ENCODE measurements at places on chromosomes 5 and 9.

DNA sequence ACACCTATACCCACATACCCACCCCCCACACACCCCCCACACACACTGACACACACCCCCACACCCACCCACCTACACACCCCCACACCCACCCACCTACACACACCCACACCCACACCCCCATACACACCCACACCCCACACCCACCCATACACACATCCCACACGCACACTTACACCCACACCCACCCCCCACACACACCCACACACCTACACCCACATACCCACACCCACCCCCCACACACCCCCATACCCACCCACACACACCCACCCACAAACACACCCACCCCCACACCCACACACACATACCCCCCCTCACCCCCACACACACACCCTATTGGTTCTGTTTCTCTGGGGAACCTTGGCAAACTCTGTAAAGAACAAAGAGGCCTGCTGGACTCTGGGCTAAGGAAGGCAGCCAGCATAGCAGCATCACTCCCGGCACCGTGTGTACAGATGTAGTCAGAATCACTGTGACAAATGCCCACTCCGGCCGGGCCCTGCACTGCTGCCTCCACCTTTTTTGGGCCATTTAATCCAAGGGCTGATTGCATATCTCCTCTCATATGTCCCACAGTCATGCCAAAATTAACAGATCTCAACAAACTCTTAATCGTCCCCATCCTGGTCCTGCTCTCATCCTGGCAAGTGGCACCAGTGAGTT, 42.3 kb downstream of the COL23A1 start:
- no peak for DNase-seq

- DNase-seq: no peak
Measured at GRCh38 chr9:19372567-19372966, 7.5 kb downstream of the RPS6 start.

- no peak for DNase-seq
Measured at GRCh38 chr5:159120446-159120845, 20.7 kb upstream of the EBF1 start.

DNA sequence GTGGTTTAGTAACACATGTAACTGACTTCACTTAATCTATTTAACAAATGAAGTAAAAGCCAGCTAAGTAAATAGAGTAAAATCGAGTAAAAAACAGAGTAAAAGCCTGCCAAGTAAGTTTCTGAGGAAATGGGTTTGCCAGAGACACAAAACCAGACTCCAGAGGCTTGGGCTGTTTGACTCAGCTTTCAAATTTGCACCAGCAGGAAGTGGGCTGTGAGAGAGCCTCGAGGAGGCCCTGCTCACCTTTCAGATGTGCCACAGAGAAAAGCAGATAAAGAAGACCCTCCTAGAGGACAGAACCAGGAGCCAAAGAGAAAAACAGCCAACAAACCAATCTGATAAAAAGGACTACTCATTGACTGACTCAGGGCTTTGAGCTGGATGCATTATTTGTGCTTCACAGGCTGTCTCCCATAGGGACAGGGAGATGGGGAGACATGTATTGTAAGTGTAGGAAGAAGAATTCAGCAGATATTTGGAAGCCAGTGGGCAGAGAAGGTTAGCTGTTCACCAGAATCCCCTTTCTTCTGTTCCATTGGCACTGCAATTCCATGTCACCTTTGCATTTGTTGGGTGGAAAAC, 14.4 kb upstream of the AMACR start:
- no peak for DNase-seq

- DNase-seq: no peak
Measured at GRCh38 chr9:101716629-101717028, 21.8 kb downstream of the GRIN3A start.

- no peak for DNase-seq
Measured at GRCh38 chr5:140312791-140313189, 9.9 kb upstream of the PFDN1 start.

GRCh38 chr5:106171132-106171531, 1499.6 kb downstream of the EFNA5 start:
- DNase-seq: no peak

DNA sequence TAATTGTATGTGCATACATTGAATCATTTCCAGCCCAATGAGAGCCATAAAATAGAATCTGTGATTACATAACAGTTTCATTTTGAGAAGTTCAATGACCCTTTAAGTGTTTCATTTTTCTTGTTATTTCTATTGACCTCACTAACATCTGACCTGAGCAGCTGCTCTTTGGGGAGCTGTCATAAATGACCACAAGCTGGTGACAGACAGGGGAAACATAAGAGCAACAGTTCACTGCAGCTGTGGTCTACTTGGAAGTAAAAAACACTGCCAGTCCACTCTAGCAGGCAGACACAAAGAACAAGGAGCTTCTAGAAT, 265.4 kb downstream of the DTWD2 start:
- no peak for DNase-seq

DNA sequence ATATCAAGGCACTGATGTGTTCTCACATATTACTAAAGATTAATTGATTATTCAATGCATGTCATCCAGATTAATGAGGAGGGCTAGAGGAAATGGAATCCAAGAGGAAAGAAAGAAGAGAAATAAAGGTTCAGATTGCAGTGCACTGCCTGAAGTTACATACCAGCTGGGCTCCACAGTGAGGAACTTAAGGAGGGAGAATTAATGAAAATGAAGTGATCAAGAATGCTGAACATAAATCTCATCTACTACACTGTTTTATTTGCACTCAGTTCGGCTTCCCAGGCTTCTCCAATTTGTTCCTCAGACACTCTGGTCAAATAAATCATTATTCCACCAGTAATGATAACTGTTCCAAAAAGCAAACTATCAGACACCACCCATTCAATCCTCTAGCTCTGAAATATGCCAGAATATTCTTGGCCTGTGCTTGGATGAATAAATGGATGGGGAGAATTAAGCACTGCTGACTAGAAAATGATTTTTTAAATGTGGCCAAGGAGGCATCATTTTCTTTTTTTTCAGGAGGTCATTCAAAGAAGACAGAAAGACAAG, 88.6 kb upstream of the FBN2 start:
- DNase-seq: no peak

- no peak for DNase-seq
Measured at GRCh38 chr5:64666078-64666477, 24.2 kb upstream of the SHISAL2B start.

- DNase-seq: no peak
Measured at GRCh38 chr9:111003182-111003581, 35.1 kb downstream of the LPAR1 start.

- no peak for DNase-seq
Measured at GRCh38 chr5:167296066-167296465, 995.4 kb upstream of the WWC1 start.

GRCh38 chr9:2106666-2107065, 91.5 kb downstream of the SMARCA2 start:
- DNase-seq: no peak

GRCh38 chr5:64100203-64100602, 65.4 kb upstream of the RNF180 start:
- DNase-seq: no peak

- no peak for DNase-seq
Measured at GRCh38 chr5:8386719-8387288, 517.9 kb downstream of the MTRR start.
